Tibial artery (tissue), 4 donors: ENCODE measurements at places on chromosomes 5 and 9.

GRCh38 chr5:73625944-73626811 lies at the start of gene ARHGEF28:
Gene ARHGEF28, plus strand, starts transcription at chr5:73626196. Its CDS starts 58,656 bp downstream, at chr5:73684852.
- peak within 1 kb of the TSS; percentile 67 for H3K4me3 ChIP-seq
- DNase-seq = peak; percentile 26
- H3K27me3 ChIP-seq = no peaks in the 10 kb centered on the region
- peak within 1 kb of the TSS; percentile 81 for H3K27ac ChIP-seq

DNA sequence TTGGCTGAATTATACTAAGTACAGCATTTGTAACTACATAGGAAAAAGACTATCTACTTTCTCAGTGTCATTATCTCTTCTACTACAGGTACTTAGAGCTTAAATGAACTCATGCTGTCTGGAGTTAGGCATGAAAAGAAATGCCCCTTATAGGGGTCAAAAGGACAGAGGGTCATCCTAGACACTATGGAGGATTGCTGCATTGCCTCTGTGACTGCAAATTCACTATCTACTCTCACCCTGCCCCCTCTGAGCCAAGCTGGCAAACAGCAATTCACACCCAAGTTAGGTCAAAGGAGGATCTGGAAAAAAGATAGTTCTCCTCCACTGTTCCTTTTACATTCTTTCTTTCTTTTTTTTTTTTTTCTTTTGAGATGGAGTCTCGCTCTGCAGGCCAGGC lies 36.7 kb downstream of the ANKRD31 start:
- DNase-seq = no peak
- H3K27me3 ChIP-seq = no peaks in the 10 kb centered on the region
- H3K4me1 ChIP-seq = no peaks in the 10 kb centered on the region
- no peaks in the 10 kb centered on the region for H3K36me3 ChIP-seq
- no peak overlapping the region for H3K4me3 ChIP-seq
- no peak overlapping the region for H3K27ac ChIP-seq

GRCh38 chr9:110520120-110520701 lies 59.3 kb downstream of the SVEP1 start:
- no peak for DNase-seq
- H3K27me3 ChIP-seq = no peaks in the 10 kb centered on the region
- H3K27ac ChIP-seq = no peak overlapping the region
- H3K36me3 ChIP-seq = no peaks in the 10 kb centered on the region

GRCh38 chr5:11268891-11269290 lies 507.9 kb upstream of the DAP start:
- no peaks in the 10 kb centered on the region for H3K27me3 ChIP-seq
- no peaks in the 10 kb centered on the region for H3K4me1 ChIP-seq
- no peak overlapping the region for H3K4me3 ChIP-seq
- no peaks in the 10 kb centered on the region for H3K36me3 ChIP-seq
- no peak for DNase-seq

- no peak for DNase-seq
- no peak overlapping the region for H3K4me3 ChIP-seq
- H3K27me3 ChIP-seq = no peaks in the 10 kb centered on the region
- H3K27ac ChIP-seq = no peak overlapping the region
Measured at GRCh38 chr9:24257726-24258125, 288.0 kb downstream of the IZUMO3 start.

DNA sequence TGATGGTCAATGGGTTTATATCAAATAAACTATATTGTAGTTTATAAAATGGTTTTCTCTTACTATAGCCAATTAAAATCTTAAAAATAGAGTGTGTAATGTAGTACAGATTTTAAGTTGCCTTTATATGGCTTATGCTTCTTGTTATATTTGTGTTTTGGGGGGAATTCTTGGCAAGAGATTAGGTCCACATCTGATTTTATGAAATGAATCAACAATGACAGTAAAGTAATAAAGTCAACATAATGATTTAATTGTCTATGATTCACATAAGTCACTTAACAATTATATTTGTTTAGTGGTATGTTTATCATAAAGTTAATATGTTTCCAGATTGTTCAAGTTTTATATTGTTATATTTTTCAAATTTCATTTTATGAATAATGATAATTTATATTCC lies 164.8 kb downstream of the COMMD10 start:
- no peak overlapping the region for H3K4me3 ChIP-seq
- no peaks in the 10 kb centered on the region for H3K27me3 ChIP-seq
- DNase-seq = no peak

DNA sequence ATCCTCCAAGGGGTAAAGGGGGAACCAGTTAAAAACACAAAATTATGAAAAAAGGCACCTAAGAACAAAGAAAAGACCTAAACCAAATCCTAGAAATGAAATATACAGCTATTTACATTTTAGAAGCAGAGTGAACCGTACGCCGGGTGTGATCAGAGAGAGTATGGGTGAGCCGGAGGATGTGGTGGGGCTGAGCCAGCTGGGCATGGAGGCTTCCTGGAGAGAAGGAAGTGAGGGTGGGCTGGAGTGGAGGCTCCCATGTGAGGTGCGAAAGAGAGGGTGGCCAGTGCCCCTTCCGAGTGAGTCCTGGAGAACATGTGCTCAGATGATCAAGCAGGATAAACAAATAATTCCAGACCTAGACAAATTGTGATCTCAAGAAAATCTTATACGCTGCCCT lies 111.6 kb downstream of the CACNA1B start:
- no peak overlapping the region for H3K4me3 ChIP-seq
- no peaks in the 10 kb centered on the region for H3K4me1 ChIP-seq
- H3K36me3 ChIP-seq = no peaks in the 10 kb centered on the region
- no peak for DNase-seq
- H3K27me3 ChIP-seq = no peaks in the 10 kb centered on the region

DNA sequence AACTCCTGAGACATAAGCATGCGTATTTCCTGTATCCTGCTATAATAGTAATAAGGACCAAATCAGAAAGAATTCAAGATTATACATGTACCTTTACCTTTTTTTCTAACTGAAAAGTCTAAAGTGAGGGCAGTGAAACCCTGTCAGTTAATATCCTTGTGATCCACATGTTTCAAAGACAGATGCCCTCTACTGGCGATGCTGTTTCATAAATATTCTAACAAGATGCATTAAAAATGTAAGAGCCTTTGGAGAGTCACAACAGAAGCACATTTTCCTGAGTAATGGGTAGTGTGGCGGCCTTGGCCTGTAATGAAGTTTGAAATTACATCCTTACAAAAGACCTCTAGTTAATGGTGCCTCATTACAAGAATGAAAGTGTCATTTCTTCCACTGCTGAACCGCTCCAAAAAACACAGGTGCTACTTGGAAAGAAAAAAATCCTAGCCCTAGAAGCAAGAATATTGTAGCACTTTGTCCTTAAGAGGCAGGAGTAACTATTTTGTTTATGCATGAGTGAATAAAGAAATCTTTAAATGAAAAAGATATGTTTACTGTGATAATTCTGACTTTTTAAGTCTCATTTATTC lies 232.6 kb downstream of the EPB41L4A start:
- no peaks in the 10 kb centered on the region for H3K27me3 ChIP-seq
- H3K36me3 ChIP-seq = no peaks in the 10 kb centered on the region
- no peaks in the 10 kb centered on the region for H3K4me1 ChIP-seq
- no peak for DNase-seq
- H3K27ac ChIP-seq = no peak overlapping the region
